ENCODE measurements at places on chromosomes 3 and 15.

- H3K4me3 ChIP-seq, result no peak overlapping the region
- no peak overlapping the region for H3K27ac ChIP-seq
- no peaks in the 10 kb centered on the region for H3K36me3 ChIP-seq
- no peaks in the 10 kb centered on the region for H3K27me3 ChIP-seq
- DNase-seq, result no peak
Measured at GRCh38 chr3:116749388-116749787, 39.8 kb downstream of the TUSC7 start.

DNA sequence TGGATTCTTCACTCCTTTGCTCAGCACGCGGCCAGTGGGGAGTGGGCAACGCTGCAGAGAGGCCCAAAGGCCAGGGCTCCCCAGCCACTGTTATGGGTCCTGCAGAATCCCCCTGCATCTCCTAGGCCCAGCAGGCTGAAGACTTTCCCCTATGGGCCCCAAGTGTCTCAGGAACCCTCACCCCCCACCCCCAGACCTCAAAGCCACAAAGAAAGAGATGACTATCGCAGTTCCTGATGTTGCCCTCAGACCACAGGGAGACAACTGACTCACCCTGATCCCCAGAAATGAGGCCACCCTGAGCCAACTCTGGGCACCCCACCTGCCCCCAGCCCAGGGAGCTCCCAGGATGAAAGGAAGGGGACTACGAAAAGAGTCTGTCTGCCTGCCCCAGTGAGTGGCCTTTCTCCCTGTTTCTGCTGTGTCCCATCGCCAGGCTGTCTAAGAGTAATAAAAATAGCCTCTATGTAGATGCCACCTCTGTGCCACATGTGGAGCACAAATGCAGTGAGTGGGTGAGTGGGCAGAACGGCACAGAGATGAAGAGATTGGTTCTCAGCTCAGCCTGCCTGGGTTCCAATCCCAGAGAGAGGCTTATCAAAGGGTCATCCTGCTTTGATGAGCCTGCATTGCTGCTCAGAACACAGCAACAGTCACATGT is 283.0 kb downstream of the UACA start:
- H3K27ac ChIP-seq, result no peak overlapping the region
- H3K27me3 ChIP-seq, result peaks cover 62% of the 10 kb centered on the region
- no peaks in the 10 kb centered on the region for H3K36me3 ChIP-seq
- no peaks in the 10 kb centered on the region for H3K4me1 ChIP-seq
- H3K4me3 ChIP-seq, result no peak overlapping the region
- DNase-seq, result no peak

DNA sequence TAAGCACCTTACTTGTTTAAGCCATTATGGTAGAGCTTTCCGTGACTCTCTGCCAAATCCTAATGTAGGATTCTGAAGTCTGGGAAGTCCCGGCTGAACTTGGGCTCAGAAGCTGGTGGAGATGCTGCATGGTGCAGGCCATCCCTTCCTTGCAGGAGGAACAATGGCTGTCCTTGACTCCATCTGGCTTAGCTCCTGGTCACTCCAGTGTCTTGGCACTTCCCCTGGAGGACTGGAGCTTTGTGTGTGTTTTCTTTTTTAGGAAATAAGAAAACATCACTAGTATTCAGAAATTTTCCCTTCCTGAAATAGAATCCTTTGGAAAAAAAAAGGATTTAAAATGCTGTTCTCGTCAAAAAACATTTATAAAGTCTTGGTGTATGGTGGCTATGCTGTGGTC is 209.3 kb upstream of the ROPN1 start:
- no peak overlapping the region for H3K27ac ChIP-seq
- DNase-seq, result no peak
- no peaks in the 10 kb centered on the region for H3K36me3 ChIP-seq
- peaks cover 4% of the 10 kb centered on the region for H3K4me1 ChIP-seq

DNA sequence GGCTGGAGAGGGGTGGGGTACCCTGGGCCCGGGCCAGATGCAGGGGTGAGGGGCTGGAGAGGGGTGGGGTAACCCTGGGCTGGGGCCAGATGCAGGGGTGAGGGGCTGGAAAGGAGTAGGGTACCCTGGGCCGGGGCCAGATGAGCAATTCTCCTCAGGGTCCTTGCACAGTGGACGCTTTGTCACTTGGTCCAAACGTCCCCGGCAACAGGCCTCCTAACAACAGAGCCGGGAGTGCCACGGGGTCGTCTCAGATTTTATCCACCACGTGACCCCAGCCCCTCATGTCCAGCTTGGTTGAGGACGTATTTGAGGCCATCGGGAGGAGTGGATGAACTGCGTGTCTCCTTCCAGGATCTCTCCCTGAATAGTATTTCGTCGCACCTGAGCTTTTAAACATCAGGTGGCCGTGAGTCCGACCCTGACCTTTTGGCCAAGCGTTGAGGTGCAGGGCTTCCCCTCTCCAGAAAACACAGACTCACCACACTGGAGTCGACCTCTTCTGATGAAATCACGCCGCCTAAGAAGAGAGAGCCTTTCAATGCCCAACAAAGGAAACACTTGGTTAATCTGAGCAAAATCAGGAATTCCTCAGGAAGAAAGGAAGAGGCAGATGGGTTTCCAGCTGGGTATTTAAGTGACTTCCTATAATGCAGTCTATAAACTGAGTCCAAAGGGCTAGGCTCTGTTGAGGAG is 12.8 kb upstream of the LRRC15 start:
- H3K27me3 ChIP-seq, result peaks cover 34% of the 10 kb centered on the region
- H3K27ac ChIP-seq, result no peak overlapping the region
- no peak for DNase-seq
- no peak overlapping the region for H3K4me3 ChIP-seq

- H3K27me3 ChIP-seq, result no peaks in the 10 kb centered on the region
- DNase-seq, result no peak
- H3K4me1 ChIP-seq, result no peaks in the 10 kb centered on the region
- H3K4me3 ChIP-seq, result no peak overlapping the region
Measured at GRCh38 chr15:46300716-46301115, 665.9 kb downstream of the SQOR start.

GRCh38 chr3:171557173-171557572 is 97.0 kb upstream of the TNIK start:
- H3K36me3 ChIP-seq, result no peaks in the 10 kb centered on the region
- no peak overlapping the region for H3K27ac ChIP-seq
- H3K27me3 ChIP-seq, result no peaks in the 10 kb centered on the region
- DNase-seq, result no peak

DNA sequence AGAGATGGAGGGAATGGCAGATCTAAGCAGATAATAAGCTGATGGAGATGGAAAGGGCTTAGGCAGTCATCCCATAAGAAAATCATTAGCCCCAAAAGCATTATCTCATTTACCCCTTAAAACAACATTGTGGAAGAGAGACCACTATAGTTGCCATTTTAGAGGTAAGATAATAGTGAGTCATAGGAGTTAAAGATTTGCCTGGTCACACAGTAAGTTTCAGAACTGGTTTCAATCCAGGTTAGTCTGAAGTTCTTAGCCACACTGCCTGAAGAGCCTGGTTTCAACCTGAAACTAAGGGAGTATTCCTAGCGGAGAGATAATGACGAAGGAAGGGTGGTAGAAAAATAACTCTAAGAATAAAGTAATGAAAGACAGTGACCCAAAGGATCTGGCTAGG is 13.0 kb upstream of the UBR1 start:
- peaks cover 7% of the 10 kb centered on the region for H3K4me1 ChIP-seq
- peaks cover 35% of the 10 kb centered on the region for H3K27me3 ChIP-seq
- no peak for DNase-seq
- no peaks in the 10 kb centered on the region for H3K36me3 ChIP-seq
- no peak overlapping the region for H3K4me3 ChIP-seq
